Left forelimb (tissue), 1 donor: ENCODE measurements at places on chromosomes 11 and 22.

- DNase-seq, result no peak
Observed at GRCh38 chr11:23455321-23455891, 595.1 kb upstream of the CCDC179 start.

DNA sequence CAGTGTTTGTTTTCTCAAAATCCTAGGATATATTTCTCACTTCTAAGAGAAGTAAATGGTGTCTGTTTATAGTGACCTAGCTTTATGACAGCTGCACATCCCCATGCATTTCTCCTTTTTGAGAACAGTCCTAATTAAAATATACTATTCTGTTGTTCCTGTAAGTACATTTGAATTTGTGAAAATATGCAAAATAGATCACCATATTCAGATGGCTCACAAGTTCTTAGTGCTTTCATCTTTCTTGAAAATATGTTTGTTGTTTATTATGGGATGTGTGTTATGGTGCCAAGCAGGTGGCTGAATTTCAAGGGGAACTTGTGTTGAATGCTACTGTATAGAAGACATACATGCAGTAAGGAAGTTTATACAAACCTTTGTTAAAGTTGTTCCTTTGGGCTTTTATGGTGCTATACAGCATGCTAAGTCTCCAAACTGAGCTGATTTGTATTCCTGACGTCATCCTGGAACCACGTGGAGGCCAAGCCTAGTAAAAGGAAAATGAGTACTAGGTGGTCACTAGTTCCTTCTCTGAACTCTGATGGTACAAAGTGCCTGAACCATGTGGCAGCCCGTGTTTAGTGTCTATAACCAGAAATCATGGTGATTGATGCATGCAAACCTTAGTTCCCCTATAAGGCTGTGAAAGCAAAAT, 7.8 kb upstream of the VSTM5 start:
- no peak for DNase-seq

GRCh38 chr11:129947474-129947873, 52.1 kb upstream of the NFRKB start:
- DNase-seq, result no peak

DNA sequence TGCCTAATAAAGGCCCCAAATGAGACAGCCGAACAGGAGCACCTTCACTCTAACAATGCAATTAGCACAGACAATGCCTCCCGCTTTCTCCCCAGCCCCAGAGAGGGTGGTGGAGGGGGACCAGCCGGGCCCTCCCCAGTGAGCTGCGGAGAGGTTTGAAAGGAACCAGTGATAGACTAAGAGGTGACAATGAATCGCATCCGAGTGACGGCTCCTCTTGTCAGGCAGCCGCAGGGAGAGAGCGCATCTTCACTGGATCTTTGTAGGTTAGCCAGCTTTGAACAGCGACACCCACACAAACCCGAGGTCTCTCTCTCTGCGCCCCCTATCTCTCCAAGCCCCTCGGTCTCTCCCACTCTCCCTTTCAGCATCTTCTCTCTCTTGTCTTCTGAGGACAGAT, 28.0 kb downstream of the FLRT1 start:
- no peak for DNase-seq

DNA sequence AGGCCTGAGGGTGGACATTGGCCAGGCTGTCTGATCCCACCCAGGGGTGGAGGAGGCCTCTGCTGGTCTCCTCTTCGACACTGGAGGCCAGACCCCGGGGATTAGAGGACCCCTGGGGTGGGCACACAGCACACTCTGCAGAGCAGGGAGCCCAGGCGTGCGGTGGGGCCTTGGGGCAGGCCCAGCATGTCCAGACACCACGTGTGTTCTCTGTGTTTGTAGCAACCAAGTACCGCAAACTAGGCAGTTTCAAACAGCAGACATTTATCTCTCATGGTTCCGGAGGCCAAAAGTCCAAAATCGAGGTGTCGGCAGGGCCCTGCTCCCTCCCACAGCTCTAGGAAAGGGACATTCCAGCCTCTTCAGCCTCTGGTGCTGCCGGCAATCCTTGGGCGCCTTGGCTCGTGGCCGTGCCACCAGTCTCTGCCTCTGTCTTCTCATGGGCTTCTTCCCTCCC, 1.5 kb downstream of the PANX2 start:
- DNase-seq, result no peak

DNA sequence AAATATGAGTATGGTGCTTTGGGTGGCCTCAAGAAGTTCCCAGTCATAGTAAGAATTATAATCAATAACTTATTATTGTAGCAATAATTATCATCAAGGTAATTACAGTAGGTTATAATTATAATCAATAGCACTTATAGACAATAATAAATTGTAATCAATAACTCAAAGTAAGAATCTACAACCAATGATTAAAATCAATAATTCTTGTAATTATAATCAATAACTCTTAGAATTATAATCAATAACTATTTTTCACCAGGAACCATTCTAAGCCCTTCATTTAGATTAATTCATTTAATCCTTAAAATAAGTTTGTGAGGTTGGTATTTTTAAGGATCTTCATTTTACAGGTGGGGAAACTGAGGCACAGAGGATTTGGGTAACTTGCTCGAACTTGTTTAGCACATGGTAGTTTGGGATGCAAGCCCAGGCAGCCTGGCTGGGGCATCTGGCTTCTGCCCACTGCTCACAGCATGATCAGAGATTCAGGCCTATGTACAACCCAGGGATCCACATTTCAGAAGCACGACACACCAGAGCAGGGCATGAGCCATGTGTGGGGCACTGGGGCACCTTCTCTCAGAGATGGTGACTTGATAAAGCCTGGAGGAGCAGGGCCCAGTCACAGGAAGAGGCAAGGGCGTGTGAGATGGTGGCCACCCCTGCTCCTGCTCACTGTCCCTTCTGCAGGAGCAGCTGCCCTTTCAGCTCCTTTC, 46.6 kb downstream of the SLC1A2 start:
- no peak for DNase-seq

GRCh38 chr11:3158821-3159220, 6.3 kb downstream of the OSBPL5 start:
- DNase-seq, result no peak

GRCh38 chr11:67033661-67034166, 10.8 kb downstream of the SYT12 start:
- DNase-seq, result no peak

DNA sequence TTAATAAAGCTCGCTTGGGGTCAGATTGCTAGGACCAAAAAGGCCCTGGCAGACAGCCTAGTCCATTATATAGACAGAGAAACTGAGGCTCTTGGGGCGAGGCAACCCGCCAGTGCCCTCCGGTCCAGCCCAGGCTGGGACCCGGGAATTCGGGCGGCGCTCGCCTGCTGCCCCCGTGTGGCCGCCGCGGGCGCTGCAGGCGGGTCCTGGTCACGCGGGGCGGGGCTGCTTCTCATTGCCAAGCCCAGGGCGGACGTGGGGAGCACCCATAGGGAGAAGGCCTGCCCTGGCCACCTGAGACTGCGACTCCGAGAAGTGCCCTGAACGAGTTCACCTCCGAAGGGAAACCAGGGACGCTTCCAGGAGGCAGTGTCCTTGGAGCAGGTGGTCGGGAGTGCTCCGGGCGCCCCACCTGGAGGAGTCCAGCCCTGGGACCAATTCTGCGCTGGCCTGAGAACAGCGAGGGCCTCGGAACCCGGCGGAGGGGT, 36.0 kb upstream of the CSNK1E start:
- DNase-seq, result peak; percentile 83

- DNase-seq, result no peak
Observed at GRCh38 chr22:28792491-28793383, 7.6 kb downstream of the XBP1 start.

DNA sequence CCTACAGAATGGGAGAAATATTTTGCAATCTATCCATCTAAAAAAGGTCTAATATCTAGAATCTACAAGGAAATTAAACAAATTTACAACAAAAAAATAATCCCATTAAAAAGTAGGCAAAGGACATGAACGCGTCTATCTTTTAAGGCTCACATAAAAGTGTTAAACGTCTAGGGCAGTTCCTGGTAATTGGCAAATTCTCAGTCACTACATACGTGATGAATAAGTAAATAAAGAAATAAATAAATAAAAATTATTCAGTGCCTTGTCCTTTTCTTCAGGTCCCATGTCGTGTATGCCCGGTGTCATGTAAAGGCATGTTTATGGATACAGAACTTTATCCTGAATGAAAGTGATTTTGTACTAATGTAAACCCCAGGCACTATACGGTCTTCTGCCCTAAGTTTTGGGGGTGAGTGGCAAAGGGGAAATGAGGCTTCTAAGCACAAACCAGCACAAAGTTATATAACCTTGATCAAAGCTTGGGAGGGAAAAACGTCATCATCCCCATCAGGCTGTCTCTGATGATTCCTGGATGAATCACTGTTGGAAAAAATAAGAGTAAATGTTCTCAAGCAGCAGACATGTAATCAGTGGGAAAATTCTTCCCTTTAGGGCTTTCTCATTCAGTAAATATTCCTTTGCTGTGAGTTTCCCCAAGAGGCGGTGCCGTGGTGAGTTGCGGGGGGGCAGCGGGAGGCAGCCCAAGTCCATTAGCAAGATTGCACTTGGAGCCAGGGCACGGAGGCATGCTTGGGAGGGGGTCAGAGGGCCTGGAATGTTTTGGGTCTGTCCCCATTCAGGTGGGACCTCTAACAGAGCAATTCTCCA, 30.4 kb upstream of the MICAL2 start:
- DNase-seq, result no peak

DNA sequence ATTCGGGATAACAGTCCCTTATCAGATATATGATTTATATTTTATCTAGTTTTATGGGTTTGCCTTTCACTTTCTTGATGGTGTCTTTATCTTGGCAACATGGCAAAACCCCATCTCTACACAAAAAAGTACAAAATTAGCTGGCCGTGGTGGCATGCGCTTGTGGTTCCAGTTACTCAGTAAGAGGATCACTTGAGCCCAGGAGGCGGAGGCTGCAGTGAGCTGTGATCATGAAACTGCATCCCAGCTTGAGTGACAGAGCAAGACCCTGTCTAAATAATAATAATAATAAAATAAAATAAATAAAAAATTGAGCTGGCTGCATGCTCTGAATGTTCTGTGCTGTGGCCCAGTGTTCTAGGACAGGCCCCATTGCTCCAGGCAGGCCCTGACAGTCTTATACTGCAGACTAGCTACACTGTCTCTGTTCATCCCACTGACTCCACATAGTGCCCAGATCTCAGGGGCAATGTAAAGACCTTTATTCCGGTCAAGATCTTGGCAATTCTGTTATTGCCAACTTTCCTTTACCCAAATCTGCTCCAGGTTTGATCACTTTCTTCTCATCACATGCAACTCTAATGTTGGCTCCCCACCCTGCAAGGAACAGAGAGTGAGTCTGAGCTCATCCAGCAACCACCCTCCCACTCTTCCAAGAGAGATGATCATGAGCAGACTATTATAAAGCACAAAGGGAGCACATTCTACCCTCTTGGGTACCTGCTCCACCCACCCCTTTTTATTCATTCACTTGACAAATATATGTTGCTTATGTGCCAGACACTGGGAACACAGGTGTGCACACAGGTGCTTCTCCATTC, 8.8 kb downstream of the HSPA8 start:
- no peak for DNase-seq

- DNase-seq, result no peak
Observed at GRCh38 chr11:31834237-31834636, 23.1 kb upstream of the PAX6 start.

GRCh38 chr22:29197096-29197495, 8.6 kb upstream of the EMID1 start:
- no peak for DNase-seq

GRCh38 chr22:49934891-49935557, 16.6 kb downstream of the CRELD2 start:
- peak; percentile 80 for DNase-seq

DNA sequence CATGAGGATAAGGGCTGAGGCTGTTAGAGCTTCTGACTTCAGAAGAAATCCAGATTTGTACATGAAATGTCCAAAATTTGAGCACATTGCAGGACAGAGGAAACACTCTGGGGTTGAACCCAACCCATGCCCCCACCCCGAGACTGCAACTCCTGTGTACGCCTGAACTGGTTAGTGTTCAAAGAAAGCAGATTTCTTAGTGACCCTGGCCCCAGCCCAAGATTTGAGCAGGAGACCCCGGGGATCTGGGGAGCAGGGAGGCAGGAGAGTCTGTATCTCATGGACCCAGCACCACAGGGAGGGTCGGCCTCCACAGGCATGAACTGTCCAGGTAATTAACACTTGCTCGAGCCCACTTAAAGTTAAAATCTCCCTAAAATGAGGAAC, 69.3 kb upstream of the WNT7B start:
- DNase-seq, result no peak

DNA sequence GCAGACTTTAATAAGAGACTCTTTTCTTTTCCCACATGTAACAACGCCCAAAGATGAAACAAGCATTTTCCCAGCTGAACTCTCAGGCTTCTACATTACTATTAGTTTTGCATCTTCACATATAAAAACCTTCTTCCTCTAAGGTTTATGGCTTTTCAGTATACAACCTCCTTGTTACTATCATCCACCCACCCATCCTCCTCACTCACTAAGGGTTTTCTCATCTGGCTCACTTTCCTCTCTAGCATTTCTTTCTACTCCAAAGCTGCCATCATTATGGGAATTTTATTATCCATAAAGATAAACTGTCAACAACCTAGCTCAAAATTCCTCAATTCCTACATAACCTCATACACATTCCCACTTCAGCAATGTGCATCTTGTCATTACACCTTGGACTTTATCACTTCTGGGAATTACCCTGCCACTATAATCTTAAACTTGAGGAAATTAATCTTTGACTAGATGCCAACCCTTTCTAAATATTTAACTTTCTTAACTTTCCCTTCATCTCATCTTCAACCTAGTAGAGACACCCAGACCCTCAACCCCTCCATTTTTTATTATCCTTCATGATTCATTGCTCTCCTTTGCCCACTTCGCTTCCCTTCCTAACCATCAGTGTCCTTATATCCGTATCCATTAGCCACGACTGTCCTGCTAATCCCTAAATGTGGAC, 30.9 kb downstream of the MTMR2 start:
- no peak for DNase-seq

DNA sequence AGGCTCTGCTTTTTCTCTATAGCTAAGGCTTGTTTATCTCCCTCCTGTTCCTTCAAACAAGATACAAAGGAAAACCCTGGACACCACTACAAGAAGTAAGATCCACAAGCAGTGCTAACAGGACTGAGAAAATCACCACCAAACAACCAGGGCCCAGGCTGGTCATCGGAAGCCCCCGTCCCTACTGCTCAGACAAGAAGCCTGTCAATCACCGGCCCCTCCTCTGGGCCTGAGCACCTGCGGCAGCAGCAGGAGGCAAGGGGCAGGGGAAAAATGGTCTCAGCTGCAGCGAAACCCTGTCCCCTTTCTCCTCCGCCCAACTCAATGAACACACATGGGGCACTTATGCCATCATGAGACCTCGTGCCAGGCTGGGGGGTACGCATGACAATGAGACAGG, 155.2 kb downstream of the CEP164 start:
- no peak for DNase-seq

- no peak for DNase-seq
Observed at GRCh38 chr11:111059726-111060125, 185.8 kb upstream of the POU2AF2 start.

GRCh38 chr22:28799606-28800307, 612 bp downstream of the XBP1 start:
- DNase-seq, result peak; percentile 84

GRCh38 chr11:126612671-126613070, 257.2 kb downstream of the ST3GAL4 start:
- DNase-seq, result no peak
